Right atrium auricular region (tissue), 2 donors: ENCODE measurements at places on chromosomes 2 and 18. TPM values are rescaled to one million over a fixed set of nuclear protein-coding genes. Genes with fewer than 3 reads are reported as not detected.

DNA sequence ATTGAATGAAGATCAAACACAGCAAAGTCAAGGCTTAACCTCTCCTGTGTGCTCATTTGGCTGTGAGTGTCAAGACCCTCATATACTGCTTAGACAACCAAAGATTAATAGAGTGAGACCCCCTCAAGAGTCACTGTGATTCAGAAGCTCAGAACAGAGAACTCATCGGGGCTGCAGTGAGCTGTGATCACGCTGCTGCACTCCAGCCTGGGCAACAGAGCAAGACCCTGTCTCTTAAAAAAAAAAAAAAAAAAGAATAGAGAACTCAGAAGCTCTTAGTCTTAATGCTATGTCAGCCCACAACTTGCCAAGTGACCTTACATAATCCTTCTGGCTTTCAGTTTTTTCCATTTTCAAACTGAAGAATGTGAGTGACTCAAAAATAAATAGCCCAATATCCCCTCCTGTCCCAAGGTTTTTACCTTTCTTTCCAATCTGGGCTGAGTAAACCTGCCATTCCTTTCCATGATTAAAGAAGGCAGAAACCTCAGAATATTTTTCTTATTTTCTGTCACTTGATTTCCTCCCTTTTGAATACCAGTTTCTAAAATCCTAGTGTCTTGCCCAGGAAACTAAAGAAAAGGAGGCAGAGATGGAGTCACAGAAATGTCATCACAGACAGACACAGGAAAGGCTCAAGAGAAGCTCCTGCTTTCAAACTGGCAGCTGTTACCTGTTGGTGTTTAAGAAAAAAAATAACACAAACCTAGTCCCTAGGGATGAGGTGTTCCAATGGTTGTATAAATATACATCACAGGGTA lies 102.4 kb downstream of the CACNB4 start:
- no peak for DNase-seq

DNA sequence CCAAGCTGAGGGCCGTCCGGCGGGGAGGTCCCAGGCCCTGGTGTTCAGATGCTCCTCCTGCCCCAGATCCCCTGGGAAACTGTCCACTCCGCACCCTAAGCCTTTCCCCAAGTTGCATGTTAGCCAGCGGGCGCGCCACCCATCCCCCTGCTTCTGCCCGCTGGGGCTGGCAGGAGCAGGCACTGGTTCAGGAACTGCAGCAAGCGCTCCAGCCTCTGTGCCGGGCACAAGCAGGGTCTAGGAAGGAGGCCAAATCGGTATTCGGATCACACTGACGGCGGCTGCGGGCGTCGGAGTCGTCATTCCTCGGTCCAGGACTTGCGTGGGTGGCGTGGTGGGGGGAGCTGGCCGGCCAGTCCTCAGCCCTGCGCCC lies 53.7 kb downstream of the FAM168B start:
- DNase-seq: peak; percentile 16

DNA sequence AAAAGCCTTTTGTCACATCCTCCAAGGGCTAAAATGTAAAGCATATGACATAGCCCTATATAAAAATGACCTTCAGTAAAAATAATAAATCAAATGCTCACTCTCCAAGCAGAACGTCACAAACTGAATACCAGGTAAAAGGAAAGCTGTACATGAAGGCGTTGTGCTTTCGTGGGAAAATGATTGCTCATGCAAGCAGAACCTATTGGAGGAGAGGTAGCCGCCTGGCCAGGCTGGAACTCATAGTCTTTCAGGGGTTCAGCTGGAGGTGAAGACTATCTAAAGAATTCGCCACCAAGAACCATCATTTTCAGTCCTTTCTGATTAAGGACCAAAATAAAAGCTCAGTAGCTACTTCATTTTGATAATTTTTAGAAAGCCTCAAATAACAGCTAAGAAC lies 44.7 kb downstream of the ANKRD44 start:
- DNase-seq: no peak

GRCh38 chr2:83572400-83572799 lies 886.7 kb downstream of the SUCLG1 start:
- no peak for DNase-seq

GRCh38 chr2:103847276-103847675 lies 1006.6 kb upstream of the POU3F3 start:
- no peak for DNase-seq

DNA sequence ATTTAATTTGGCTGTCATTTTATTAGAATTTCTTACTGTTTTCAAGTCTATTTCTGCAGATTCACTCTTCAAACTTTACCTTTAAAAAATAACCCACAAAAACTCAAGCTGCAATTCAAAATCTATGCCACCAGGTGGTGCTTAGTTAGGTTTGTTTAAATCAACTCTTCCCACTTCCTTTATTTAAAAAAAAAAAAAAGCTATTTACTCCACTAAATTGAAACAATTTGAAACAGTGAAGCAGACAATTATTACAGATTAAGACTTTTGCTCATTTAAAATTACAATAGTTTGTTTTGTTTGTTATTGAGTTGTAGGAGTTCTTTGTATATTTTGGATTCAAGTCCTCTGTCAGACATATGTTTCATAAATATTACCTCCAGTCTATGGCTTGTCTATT lies 300.0 kb downstream of the PDE11A start:
- no peak for DNase-seq

GRCh38 chr2:23280401-23280800 lies 104.6 kb upstream of the KLHL29 start:
- no peak for DNase-seq

DNA sequence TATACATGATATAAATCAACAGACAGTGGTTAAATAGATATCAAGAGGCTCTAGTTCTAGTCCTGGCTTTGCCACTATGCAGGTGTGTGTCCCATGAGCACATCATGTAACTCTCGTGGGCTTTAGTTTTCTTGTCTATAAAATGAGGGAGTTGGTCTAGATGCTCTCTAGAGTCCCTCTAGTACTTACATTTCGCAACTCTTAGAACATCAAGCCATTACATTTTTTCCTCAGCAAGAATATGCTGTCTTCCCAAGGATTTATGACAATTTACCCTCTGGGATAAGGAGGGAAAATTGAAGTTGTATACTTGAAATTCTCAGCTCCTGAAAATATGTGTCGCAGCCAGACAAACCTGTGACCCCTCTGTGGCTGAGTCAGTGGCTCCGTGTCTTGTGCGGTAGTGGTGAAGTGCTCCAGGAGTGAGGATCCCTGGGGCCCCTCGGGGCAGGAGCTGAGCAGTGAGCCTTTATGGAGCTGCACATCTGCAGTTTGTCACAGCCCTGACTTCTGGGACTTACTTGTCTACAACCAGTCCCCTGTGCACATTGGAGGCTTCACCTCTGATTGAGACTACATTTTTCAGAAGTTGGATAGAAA lies 6.8 kb downstream of the PKP4 start:
- no peak for DNase-seq

GRCh38 chr2:212904646-212905045 lies 246.8 kb downstream of the IKZF2 start:
- no peak for DNase-seq

DNA sequence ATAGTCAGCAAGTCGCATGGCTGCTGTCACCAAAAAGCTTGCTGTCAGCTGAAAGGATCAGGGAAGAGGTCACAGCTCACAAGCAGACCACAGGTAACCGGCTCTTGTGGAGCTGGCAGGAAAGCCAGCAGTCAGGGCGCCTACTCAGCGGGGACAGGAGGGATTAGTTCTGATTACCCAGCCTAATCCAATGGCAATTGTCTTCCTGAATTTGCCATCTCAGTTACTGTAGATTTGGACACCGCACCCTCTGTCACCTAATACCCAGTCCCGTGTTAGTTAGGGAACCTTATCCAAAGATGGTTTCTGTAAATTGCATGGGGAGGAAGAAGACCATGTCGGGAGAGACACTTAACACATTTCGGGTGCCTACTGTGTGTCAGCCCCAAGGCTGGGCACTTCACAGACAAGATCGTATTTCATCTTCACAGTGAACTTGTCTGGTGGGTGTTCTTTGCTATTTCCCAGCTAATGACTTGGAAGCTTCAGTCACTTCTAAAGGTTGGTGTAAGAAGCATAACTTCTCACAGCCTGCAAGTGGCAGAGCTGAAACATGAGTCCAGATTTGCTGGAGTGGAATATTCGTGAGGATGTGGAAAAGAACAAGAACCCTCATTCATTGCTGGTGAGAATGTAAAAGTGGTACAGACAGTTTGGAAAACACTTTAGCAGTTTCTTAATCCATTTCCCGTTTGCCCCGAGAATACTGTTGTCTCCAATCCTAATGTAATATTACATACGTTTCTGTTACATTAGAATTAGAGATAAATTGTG lies 9.9 kb downstream of the ALPK2 start:
- DNase-seq: no peak

DNA sequence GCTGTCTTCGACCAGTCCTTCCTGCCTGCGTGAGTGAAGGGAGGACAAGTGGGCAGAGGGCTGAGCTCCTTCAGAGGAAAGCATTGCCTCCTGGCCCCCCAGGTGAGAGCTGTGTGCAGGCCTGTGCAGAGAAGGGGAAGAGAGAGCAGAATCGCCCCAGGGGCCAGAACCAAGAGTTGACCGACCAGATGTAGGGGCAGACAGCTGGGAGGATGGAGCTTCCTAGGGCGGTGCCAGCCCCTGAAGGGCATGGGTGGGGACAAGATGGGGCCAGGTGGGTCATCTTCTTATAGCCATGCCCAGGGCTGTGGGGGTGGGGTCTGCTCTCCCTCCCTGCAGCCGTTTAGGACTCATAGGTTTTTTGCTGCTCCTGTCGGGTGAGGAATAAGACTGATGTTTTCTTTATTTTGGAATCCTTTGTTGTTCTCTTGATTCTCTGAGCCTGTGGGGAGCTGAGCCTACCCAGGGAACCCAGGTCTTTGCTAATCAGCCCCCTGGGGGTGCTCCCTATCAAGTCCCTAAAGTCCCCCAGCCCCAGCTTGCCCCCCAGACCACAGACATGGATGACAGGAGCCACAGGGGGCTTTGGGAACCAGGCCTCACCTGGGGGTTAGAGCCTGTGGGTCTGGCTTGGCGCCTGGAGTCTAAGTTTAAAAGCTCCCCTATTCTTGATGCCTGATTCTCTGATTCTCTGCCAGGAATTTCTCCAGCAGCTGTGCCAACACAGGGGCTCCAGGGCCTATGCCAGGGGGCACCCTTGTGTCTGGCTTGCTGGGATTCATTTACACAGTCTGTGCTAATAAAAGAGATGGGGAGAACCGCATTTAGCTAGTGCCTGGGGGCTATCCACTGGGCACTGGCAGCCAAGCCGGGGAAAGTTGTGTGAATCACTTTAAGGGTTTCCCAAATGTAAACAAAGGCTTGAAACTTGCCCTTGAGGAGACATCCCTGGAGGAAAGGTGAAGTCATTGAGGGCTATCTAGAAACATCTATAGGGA lies 9.3 kb upstream of the EFHD1 start:
- DNase-seq: no peak

The CAVIN2 gene
- 263 TPM for total RNA-seq

The IL1R1 gene
- 28.7 TPM for total RNA-seq

The EGR4 gene
- total RNA-seq: 0.16 TPM

The KCNG2 gene
- total RNA-seq: not detected
